Mesenchymal stem cell (in vitro differentiated cells and primary cell): ENCODE measurements at places on chromosomes 7 and 10.

DNA sequence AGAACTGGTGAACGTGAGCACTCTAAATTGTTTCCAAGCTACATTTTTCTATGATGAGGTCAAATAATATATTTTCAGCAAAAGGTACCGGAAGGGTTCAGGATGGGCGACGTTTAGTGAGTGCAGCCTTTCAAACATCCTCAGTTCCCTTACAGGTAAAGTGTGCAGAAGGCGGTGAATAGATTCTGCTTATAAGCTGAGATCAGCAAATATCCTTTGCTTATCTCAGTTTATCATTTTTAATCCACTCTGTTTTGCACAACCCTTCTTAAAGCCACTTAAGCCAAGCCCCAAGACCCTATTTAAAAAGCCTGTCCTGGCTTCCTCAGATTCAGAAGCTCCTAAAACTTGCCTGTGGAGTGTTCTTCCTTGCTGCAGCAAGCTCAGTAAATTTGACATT is 103.1 kb upstream of the DGKB start:
- no peak for DNase-seq

DNA sequence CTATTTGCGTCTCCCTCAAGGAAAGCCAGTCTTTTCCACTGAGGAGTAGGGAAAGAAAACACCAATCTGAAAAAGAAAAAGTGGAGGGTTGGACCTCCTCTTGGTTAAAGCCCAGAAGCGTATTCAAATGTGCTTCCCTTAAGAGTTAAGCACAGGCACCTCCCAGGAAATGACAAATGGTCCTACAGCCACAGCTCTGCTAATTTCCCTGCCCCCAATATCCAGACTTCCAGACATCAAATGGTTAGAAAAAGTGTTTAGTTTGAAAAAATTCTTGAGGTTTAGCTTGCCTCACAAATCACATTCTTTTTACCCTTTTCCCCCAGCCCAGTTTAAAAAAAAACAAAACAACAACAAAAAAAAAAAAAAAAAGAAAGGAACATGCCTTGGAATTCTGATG is 19.0 kb upstream of the COL1A2 start:
- peak; percentile 98 for DNase-seq

DNA sequence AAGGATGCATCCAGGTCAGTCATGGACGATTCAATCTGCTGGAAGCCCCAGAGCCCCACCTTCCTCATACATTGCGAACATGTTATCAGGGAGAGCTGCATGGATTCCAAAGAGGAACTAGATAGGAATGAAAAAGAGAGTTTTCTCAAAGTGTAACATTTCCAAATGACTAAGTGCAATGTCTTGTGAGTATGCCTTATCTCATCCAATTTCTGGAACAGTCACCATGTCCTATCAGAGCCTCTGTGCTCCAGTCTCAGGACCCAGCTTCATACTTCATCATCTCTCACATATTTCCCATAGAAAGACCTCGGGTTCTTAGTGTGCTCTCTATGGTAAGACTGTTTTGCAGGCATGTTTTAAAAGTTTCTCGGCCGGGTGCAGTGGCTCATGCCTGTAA is 26.8 kb downstream of the ZC3HC1 start:
- no peak for DNase-seq

GRCh38 chr10:79137826-79138225 is 69.1 kb downstream of the ZMIZ1 start:
- peak; percentile 77 for DNase-seq

GRCh38 chr7:47228386-47229014 is 353.4 kb downstream of the TNS3 start:
- no peak for DNase-seq
